Mesenteric fat pad (tissue), 1 donor: ENCODE measurements at places on chromosomes 6 and 20.

DNA sequence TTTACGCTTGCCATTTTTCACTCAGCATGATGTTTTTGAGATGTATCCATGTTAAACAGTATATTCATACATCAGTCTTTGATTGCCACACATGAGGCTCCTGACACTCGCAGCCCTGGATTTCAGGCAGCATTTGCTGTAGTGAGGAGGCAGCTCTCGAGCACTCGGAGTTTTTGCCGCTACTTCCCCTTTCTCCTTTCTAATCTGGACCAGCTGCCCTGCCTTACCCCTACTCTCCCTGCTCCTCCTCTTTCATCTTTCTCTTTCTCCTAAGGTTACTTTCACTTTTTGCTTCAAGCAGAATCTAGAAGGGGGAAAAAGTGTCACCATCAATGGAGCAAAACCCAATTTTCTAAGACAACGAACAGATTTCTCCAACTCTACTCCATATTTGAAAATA lies 5.9 kb upstream of the CST3 start:
- no peak for DNase-seq

GRCh38 chr6:117473401-117473800 lies 9.1 kb upstream of the DCBLD1 start:
- no peak for DNase-seq

DNA sequence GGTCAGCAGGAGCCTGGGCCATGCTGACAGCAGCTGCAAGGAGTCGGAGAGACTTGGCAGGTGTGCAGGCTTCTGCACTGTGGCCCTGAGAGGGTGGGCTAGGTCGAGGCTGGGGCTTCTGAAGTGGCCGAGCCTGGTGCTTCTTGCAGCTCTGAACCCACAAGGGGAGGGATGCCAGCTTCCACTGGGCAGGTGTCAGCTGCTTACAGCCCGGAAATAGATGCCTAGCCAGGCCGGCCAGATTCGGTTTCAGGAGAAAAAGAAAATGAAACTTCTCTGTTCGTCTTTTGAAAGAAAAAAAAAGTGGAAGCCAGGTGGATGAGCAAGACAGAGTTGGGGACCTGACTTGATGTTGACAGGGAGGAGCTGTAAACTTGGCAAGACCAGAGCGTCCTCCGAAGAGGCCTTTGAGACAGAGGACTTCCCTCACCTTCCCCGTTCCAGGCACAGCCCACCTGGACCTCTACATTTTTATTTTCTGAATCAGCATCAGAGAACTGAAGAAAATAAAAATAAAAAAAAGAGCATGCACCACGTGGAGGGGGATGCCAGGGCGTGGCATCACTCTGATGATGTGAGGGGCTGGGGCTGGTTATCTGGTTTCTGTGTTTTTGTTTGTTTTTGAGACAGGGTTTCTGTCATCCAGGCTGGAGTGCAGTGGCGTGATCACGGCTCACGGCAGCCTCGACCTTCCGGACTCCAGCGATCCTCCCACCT lies at the start of gene ZBP1:
ZBP1 (minus strand) TSS at position 153 of the 717 bp plus-strand sequence; CDS start at position 22, 131 bp downstream.
- DNase-seq, result no peak

- no peak for DNase-seq
Measured at GRCh38 chr20:25309395-25310267, 61.7 kb downstream of the PYGB start.

- no peak for DNase-seq
Measured at GRCh38 chr6:219019-219570, 73.2 kb upstream of the DUSP22 start.

GRCh38 chr6:105836889-105837288 lies 249.2 kb upstream of the PRDM1 start:
- no peak for DNase-seq

- DNase-seq, result no peak
Measured at GRCh38 chr6:148596891-148597455, 149.9 kb upstream of the UST start.

DNA sequence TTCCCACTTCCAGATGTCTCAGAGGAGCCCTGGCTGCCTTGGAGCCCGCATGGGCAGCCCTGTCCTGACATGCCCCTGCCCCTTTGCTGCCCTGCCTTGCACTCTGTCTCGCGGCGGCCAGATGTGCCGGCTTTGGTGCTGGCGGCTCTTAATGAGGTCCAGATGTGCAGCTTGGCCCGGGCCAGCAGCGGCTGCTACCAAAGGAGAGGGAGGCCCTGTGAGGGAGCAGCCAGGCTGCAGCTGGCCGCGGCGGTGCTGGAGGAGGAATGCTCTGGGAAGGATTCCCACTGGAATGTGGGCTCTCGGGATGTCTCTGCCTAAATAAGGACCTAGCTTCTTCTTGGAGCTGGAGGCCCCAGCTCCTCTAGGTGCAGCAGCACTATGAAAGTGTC lies 72.4 kb downstream of the FGD2 start:
- DNase-seq, result peak; percentile 91

DNA sequence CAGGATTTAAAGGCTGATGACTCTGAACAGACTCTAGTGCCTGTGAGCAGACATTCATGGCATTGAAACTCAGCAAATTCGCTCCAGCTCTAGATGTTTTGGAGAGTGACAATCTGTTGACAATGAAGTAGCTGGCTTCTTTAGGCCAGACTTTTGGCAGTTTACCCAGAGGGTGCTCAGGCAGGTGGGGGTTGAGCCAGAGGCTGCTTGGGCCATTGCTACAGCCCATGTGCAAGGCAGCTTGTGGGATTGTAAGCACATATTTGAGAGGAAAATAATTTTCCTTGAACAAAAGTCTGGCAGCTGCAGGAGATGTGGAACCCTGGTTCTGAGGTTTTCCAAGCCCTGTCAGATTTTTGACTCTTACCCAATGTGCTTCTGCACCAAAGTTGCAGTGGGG lies 311.6 kb downstream of the CDC5L start:
- DNase-seq, result no peak

DNA sequence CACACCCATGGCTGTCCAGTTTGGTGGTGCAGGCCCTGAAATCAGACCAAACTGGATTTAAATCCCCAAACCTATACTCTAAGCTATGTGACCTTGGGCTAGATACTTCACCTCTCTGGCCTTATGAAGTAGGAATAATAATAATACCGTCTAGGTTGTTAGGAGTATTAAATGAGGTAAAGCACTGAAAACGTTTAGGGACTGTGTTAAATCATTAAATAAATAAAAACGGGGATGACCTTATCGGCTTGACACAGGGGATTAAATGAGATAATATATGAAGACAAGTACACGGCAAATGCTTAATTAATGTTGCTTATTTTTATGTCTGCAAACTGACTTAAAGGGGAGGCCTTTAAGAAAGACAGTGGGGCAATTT lies 672 bp upstream of the STK4 start:
- no peak for DNase-seq

DNA sequence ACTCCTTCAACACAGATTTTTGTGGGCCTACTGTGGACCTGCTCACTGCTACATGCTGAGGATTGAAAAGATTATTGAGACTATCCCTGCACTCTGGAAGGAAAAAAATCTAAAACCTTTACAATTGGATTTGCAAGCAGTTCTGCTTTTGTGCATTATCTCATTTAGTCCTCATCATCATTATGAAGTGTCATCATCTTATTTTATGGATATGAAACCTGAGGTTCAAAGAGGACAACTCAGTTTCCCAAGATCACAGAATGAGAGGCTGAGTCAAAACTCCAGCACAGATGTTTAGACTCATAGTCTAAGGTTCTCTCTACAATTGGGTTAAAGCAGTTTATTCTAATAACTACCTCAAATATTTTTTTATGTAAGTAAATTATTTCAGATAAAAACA lies 160.2 kb upstream of the MARCKS start:
- DNase-seq, result no peak

GRCh38 chr6:21538186-21538798 lies 55.3 kb upstream of the SOX4 start:
- DNase-seq, result no peak

DNA sequence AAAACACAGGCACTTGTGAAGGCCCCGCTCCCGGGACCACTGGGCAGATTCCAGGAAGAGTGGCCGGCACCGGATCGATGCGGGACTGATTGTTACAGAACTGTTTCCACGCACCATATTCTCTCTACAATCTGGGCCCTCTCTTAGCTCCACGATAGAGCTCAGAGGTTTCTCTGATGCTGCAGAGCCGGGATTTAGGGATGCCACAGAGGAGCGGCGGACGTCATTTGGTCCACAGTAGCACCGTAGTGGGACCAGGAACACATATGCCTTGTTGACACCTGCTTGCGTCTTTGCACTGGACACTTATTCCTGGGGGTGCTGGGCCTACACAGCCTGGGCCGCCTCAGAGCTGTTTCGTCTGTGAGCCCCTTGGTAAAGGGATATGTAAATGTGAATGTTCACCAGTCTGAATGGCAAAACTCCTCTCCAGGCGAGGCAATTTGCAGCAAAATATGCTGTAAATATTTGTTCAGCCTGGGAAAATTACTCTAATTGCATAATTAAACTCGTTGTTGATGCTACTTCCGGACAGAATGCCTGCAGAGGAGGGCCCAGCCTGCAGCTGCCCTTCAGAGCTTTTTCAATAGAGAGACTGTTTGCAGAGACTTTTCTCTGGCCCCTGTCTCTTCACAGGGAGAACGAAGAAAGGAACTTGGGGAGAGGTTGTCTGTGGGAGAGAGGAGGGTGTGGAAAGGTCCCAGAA lies 9.4 kb downstream of the PCK1 start:
- DNase-seq, result no peak

DNA sequence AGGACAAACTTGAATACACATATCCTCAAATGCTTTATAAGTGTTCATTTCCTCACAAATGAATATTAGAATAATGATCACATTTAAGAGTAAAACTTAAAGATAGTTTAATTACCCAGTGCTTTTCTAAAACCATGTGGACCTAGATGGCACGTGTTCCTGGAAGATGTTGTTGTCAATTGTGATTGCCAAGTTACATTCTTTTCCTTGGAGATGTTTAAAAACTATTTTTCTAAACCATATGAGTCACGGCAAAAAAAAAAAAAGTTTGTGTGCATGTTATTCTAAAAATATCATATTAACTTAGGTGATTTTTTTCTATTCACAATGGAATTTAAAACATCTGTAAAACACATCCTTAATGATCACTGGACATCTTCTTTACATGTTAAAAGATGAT lies 51.1 kb downstream of the RCAN2 start:
- DNase-seq, result no peak

DNA sequence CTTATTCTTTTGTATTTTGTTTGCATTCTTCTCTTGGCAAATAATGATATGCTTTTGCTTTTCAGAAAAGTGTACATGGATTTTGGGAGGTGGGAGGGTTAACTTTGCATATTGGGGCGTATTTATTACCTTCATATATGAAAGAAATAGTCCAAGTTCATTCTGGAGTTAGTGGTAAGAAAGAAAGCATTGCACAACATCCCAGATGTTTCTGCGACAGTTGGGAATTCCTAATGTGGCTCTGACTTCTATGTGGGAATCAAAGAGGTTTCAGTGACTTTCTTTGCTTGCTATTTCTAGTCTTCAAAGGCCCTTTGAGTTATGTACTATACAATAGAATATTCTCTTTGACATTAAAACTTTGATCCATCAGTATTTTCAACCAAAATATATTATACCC lies 78.1 kb downstream of the MMUT start:
- DNase-seq, result no peak

GRCh38 chr6:156662025-156662445 lies 115.1 kb upstream of the ARID1B start:
- no peak for DNase-seq

DNA sequence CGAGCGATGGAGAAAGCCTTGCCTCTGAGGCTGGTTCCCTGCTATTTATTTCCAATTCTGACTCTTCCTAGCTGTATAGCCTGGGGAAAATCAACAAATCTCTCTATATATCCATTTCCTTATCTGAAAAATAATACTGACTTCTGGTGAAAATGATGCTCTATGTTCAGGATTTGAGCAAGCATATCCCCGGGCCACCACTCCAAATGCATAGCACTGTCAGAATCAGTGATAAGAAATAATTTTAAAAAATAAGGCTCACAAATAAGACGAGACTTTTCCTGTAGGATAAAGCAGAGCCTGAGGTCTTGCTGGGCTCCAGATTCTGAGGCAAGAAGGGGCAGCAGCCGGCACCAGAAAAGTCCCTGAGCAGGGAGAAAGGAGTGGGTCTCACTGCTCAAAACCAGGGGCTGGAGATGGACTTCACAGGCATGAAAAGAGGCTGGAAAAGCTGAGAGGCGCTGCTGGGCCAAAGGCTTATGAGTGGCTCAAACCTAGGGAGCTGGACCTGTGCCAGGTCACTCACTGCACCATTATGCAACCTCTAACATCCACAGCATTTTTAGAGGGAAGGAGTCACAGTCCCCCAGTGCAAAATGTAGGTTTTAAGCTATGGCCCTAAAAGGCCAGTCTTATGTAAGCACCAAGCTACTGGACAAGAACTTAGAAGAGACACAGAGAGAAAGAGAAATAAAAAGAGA lies 48.1 kb upstream of the SLC17A4 start:
- no peak for DNase-seq

- no peak for DNase-seq
Measured at GRCh38 chr6:13116155-13116554, 212.2 kb downstream of the TBC1D7 start.

DNA sequence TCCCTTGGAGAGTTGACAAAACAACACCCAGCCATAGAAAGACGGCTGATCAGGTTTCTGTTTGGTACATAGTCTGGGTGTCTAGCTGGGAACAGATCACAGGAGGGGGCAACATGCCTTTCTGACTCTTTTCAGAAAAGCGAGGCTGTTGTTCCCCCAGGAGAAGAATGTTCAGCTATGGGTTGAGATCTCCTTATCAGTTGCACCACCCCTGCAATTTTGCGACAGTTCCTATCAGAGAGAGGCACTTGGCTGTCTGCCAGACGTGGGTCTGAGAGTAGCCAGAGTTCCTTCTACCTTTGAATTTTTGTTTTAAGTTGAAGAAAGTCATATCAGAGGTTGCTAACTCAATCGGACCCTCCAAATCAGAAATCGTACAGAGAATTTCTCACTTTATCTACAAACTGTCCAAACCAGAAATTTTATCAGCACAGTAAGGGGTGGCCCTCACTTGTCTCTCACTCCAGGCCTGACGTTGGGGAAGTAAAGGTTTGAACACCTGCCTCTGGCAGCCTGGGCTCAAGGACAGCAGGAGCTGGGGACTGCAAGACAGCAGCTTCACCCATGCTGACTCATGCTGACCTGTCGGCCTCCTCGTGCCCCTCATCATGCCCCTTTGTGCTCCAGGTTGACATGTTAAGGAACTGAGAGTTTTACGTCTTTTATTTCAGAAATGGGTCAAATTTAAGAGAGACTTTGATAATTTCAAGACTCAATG lies 42.3 kb downstream of the TMC2 start:
- no peak for DNase-seq
